ENCODE measurements at places on chromosomes 16 and 17.

- no peak for DNase-seq
Observed at GRCh38 chr16:19136549-19137196, 22.9 kb downstream of the ITPRIPL2 start.

DNA sequence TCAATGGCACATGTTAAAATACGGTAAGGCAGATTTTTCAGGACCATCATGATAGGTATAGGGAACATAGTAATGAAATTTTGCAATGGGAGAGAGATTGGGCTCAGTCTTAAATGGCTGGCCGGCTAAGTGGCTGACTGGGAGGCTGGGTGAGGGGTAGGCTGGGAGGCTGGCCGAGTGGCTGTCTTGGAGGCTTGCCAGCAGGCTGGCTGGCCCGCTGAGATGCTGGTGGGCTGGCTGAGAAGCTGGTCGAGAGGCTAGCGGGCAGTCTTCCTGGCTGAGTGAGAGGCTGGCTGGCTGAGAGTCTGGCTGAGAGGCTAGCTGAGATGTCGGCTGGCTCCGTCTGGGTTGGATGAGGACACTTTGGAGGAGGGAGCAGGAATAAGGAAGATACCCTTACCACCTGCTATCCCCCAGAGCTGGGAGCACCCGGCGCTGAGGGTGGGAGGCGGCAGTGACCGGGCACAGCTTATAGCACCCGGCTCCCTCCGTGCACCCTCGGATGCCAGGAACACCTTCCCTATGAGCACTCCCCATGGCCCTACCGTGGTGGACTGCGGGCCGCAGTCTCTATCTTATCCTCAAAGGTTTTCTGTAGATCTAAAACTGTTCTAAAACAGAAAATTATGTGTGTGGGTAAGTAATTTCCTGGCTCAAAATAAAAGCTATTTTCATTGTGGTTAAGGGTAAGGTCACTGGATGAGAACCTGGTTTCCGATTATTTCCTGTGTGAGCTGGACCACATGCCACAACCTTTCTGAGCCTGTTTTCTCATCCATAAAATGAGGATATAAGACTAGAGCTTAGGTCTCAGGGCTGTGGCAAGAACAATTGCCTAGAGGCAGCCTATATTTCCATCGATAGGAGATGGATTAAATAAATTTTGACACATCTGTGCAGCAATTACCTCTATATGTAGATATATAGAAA lies 34.5 kb upstream of the TMC5 start:
- DNase-seq, result no peak

DNA sequence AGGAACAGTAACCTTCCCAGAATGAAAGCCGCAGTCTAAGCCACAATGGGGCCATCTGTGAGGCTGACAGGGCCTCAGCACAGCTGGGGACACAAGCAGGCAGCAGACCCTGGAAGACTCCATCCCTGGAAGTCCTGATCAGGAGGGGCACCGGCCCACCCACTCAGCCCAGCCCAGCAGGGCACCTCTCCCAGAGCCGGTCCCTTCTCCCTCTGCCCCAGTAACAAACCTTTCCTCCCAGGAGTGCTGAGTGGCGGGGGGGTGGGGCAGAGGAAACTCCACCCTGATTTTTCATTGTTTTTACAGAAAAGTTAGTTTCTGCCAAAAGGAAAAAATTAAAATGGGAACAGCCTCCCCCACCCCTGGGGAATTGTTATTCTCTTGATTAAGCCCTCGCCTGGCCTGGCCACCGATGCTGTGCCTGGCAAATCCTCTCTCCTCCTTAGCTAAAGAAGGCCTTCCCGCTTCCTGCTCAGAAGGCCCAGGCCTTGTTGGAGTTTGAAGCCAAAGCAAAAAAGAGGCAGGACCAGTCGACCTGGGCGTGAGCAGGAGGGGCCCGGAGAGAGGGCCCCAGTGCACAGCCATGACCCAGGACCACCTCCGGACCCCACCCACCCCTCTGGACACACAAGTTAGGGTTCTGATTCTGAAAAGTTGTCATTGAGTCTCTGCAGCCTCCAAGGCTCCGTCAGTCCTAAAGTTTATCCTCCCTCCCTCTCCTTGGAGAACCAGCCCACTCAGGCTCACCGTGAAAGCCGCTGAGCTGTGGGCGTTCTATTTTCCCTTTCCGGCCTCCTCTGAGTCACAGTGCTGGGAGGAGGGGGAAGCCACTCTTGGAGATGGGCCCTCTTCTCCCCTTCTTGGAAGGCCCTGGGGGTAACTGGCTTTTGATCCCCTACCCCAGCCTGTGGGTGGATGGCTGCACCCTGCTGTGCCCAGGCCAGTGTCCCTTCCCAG lies 128.4 kb upstream of the TNRC6C start:
- DNase-seq, result peak; percentile 39

- DNase-seq, result no peak
Observed at GRCh38 chr17:2965621-2966595, 97.5 kb downstream of the OR1D5 start.

- DNase-seq, result no peak
Observed at GRCh38 chr16:54125751-54126655, 160.6 kb downstream of the IRX3 start.

- no peak for DNase-seq
Observed at GRCh38 chr17:60167065-60167741, 17.4 kb downstream of the CA4 start.

DNA sequence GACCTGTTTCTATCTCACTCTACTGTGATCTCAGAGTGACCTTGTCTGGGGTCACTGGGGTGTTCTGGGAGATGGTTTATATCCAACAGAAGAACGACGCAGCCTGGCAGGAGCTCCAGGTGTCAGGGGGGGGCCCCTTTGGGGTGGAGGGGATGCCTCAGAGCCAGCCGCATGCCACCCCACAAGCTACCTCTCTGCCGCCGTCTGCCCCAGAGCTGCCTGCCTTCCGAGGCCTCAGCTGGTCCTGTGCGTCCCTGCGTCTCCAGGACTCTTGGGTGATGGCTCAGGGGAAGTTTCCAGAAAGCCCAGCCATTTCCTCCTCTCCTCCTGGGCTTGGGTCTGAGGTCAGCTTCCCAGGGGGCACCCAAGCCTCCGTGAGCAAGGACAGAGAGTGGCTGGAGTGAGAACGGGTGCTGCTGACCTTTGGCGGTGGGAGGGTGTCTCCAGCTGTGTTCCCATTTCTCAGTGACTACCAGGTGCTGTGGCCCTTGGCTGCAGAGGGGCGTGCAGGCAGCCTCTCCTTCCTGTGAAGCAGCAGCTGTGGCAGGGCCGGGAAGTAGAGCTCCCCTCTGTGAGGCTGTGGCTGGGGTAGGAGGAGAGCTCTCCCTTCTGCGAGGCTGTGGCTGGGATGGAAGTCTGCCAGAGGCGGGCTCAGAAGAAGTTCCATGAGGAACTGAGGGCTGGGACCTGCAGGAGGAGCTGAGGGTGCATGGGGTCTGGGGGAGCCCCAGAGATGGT lies 19.8 kb downstream of the JPH3 start:
- no peak for DNase-seq

DNA sequence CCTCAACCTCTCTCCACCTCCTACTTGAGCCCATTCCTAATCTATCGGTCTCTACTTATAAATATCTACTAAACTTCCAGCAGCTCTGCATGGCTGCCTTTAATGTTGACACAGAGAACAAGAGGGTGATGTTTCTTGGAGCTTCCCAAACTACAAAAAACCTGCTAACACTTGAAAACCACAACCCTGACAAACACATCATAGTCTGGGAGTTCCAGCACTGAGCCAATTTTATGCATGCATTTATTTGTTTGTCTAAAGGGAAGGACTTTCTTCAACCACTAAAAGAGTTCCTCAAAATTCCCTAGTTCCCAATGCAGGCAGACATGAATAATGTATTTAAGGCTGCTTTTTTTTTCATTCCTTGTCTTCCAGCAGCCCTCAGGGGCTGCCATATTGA lies 331.8 kb upstream of the XYLT1 start:
- no peak for DNase-seq
